Smooth muscle cell of the brain vasculature (primary cell): ENCODE measurements at places on chromosomes 16 and 17.

- no peak for DNase-seq
Measured at GRCh38 chr16:57372372-57373116, at the start of gene CX3CL1. TSS of gene CX3CL1 (plus strand) at chr16:57372490. CDS start at chr16:57372569, 79 bp downstream.

DNA sequence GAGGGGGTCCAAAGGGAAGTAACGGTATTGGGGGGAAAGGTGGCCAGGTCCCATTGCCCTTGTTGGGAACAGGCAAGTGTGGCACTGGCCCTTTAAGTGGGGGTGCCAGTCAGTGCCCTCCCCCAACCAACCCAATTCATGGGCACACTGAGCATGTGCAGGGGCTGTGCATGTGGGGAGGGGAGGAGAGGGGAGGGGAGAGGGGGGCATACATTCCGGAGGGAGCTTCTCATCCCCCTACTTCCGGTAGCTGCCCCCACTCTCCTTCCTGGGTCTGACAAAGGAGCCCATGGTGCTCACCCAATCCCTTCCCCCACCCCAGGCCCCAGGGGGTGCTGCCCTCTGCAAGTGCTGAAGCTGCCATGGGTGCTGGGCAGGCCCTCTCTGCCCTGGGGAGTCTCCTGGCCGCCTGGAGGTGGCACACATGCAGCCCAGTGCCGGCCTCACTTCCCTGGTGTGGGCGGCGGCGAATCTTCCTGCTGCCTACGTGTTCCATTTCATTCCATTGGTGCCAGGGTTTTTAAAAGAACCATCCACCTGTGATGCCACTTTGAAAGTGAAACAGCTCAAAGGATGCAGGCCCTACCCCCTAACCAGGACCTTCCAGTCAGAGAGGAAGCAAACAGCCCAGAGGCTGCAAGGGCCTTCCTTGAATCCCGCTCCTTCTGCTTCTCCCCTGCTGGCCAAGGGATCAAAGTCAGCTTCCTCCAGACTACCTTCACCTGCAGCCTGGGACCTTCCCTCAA is 11.0 kb downstream of the HEXIM2 start:
- DNase-seq, result no peak

GRCh38 chr16:57916735-57917438 is 54.0 kb downstream of the CNGB1 start:
- DNase-seq, result no peak

DNA sequence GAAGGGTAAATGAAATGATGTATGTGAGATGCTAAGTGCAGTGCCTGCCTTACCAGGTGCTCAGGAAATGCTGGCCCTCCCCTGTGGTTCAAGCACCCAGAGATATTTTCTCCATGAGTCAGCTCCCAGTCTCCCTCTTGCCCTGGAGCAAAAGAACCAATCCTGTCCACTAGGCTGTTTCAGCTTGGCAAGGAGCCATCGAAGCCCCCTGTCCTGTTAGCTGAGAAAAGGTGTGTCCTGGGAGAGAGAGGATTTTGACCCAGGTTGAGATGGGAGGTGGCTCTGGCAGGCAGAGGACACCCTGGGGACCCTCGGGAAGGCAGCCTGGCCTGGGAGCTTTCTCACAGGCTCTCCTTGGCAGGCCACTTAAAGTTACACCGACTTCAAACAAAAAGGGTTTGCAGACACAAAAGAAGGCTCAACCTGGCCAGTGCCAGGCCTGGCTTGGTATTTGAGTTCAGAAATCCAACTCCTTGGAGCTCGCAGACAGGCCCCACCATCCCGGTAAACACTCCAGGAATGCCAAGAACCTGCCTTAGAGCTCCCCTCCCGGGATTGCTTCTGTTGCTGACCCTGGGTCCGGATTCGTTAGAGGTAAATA is 29.6 kb downstream of the NTN1 start:
- no peak for DNase-seq

DNA sequence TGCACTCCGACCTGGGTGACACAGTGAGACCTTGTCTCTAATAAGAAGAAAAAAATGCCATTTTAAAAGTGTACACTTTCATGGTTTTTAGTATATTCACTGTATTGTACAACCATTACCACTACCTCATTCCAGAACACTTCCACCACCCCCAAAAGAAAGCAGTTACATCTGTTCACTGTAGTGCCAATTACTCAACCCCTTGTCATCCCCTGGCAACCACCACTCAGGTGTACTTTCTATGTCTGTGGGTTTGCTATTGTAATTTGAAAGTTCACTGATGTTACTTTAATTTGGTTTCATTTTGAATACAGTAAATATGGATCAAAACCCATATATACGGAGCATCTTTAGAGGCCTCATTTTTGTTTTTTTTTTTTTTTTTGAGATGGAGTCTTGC is 6.1 kb downstream of the ZG16 start:
- DNase-seq, result no peak

DNA sequence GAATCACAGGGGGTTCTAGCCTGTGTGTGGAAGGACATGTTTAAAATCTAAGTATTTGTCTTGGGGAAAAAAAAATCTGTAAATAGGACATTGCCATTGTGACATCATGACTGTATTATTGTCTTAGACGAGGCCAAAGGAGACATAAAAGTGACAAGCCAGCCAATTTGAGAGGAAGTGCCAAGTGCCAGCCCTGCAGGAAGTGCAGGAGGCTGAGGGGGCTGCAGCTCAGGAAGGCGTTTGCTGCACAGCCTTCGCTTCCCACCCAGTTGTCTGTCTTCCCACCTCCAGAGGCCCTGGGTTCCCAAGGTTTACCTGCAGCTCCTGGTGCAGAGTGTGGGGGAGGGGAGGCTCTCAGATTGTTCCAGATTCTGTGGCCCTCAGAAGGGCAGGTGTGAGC is 1.3 kb downstream of the ADCY7 start:
- DNase-seq, result no peak

DNA sequence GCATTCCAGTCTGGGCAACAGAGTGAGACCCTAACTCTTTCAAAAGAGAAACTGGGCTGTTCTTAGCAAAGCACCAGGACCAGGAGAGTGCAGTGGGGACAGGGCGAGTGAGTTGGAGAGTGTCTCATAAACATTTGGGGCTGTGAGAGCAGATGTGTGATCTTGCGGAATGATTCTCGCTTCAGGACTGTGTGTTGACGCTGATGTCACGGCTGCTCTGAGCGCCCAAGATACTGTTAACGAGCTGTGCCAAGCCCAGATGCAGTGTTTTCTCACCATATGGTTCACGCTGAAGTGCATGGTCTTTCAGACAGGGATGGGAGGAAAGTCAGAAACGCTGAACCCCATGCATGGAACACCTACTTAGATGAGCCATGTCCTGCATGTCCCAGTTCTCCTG is 438.2 kb downstream of the HS3ST4 start:
- no peak for DNase-seq

GRCh38 chr16:10501016-10501607 is 79.3 kb downstream of the EMP2 start:
- no peak for DNase-seq

GRCh38 chr16:4303973-4304372 is 11.9 kb upstream of the GLIS2 start:
- DNase-seq, result no peak
